ENCODE measurements at places on chromosomes 16 and 17. TPM values are rescaled to one million over a fixed set of nuclear protein-coding genes. Genes with fewer than 3 reads are reported as not detected.

DNA sequence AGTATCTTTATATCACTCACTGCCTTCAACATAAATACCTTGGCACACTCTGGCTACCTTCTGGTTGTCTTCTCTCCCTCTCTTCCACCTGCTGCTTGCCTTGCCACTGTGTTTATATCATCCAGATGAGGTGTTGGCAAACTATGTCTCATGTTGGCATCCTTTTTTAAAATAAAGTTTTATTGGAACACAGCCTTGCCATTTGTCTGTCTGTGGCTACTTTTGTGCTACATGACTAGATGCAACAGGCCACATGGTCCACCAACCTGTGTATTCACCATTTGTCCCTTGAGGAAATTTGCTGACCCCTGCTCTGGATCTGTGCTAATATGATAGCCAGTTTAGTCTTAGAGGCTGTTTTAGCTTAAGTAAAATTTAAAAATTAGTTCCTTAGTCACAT is 36.8 kb downstream of the NSRP1 start:
- no peak for DNase-seq
- H3K27me3 ChIP-seq: no peaks in the 10 kb centered on the region
- no peak overlapping the region for H3K27ac ChIP-seq
- H3K36me3 ChIP-seq: no peaks in the 10 kb centered on the region
- H3K4me1 ChIP-seq: no peaks in the 10 kb centered on the region
- no peak overlapping the region for H3K4me3 ChIP-seq

- H3K36me3 ChIP-seq: no peaks in the 10 kb centered on the region
- no peaks in the 10 kb centered on the region for H3K4me1 ChIP-seq
- no peak overlapping the region for H3K27ac ChIP-seq
- DNase-seq: no peak
- no peaks in the 10 kb centered on the region for H3K27me3 ChIP-seq
Observed at GRCh38 chr17:73586275-73586832, 57.9 kb downstream of the SDK2 start.

DNA sequence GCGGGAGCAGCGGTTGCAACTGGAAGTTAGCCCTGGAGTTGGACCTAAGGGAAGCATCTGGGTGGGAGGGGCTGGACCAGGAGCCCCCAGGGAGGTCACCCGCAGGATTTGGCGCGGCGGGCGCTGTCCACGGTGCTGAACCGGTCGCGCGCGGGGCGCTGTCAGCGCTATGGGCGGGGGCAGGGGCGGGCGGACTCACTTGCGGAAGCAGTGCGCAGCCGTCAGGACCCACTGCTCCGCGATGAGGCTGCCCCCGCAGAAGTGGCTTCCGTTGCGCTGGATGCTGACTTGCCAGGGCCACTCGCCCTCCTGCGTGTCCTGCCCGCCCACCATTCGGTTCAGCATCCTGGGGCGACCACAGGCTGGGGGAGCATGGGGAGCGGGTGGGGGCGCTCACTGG is 4.5 kb downstream of the PRSS27 start:
- H3K36me3 ChIP-seq: no peaks in the 10 kb centered on the region
- peak overlapping the region; percentile 38 for H3K4me3 ChIP-seq
- H3K4me1 ChIP-seq: peaks cover 6% of the 10 kb centered on the region
- H3K27ac ChIP-seq: no peak overlapping the region
- H3K27me3 ChIP-seq: no peaks in the 10 kb centered on the region

GRCh38 chr16:6853565-6853964 is 479.1 kb upstream of the RBFOX1 start:
- no peaks in the 10 kb centered on the region for H3K27me3 ChIP-seq
- no peak overlapping the region for H3K27ac ChIP-seq
- no peaks in the 10 kb centered on the region for H3K4me1 ChIP-seq
- no peak overlapping the region for H3K4me3 ChIP-seq
- no peak for DNase-seq

DNA sequence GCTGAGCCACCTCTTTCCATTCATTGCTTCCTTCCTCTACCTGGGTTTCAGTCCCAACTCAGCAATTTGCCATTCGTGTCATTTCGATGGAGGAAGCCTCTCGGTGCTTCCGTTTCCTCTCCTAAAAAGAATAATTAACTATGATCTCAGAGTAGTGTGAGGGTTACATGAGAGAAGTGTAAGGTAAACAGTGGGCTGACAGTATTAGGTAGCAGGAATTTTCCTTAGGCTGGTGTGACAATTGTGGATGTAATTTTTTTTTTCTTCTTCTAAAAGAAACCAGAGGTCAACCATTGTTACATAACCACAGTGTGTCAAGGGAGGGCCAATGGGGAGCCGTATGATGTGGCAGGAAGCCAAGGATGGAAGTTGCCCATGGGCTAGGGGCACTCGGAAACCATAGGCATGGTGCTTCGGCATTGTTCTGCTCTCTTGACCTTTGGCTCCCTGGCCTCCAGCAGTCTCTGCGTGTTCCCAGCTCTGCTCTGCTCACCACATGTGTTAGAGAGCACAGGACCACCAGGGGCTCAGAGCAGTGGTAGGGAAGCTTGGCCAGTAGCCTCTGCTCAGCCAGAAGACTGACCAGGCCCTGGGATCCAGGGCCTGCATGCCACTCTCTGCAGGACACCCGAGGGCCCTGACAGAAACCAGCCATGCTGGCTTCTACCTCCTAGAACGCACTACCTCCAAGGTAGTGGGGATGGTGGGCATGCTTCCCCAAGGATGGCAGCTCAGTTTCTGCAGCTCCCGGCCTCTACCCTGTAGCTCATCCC is 2.0 kb upstream of the TOP2A start:
- no peaks in the 10 kb centered on the region for H3K27me3 ChIP-seq
- H3K27ac ChIP-seq: no peak overlapping the region
- no peaks in the 10 kb centered on the region for H3K36me3 ChIP-seq

DNA sequence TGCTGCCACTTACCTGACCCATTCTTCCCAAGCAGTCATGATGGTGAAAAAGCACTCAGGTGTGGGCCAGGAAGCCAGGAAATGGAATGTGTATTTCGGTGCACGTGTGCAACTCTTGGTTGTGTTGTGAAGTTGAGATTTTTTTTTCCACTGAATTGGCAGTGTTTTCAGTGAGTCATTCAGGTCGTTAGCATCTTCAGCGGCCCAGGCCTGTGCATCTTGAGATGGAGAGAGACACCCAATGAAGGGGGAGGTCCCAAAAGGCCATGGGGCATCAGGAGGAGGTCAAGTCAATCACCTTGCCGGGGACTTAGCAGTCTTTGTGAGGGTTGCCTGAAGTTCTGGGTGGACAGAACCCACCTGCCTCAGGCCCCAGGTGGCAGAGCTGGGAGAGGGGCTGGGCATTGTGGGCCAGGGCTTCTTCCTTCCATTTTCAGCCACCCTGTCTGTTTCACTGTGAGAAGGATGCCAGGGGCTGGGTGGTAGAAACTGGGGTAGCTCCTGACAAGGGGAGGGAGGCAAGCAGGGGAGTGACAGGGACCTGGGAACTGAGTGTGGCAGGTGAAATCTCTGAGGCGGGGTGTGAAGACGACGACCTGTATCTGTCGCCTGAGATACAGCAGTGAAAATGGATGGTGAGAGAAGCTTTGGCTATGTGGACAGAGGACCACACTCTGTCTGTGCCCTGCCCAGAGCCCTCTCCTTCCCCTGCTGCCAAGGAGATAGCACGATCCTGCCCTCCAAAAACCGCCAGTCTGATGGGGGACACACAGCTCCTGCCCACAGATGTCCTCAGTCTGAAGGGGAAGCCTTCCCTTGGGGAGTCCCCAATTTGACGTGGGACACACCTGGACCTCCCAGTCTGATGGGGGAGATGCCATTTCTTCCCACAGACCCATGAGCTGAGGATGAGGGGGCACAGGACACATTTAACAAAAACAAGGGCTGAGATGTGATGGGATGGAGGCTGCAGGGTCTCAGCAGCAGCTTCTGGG is 11.9 kb downstream of the TBKBP1 start:
- no peak overlapping the region for H3K27ac ChIP-seq
- H3K4me3 ChIP-seq: no peak overlapping the region
- no peaks in the 10 kb centered on the region for H3K4me1 ChIP-seq
- H3K27me3 ChIP-seq: no peaks in the 10 kb centered on the region
- DNase-seq: no peak
- peaks cover 5% of the 10 kb centered on the region for H3K36me3 ChIP-seq

DNA sequence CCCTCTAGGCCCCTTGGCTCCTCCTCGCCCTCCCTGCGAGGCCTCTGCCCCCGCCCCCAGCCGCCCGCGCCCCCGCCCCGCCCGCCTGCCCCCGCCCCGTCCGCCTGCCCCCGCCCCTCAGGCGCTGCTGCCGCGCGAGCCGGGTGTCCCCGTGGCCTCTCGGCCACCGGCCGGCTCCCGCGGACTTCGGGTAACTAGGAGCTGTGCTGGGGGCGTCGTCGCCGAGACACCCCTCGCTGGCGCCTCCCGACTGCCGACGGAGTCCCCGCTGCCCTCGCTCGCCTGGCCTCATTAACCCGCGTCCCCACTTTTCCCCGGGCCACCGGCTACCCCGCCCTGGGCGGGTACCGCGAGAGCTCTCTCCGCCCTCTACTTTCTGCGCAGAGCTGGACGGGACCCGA is at the start of gene TLCD1:
TLCD1 (minus strand) TSS at position 8 of the 401 bp plus-strand sequence. CDS start 136 bp downstream, outside the sequence.
- H3K27ac ChIP-seq: peak within 1 kb of the TSS; percentile 99
- H3K4me1 ChIP-seq: peaks cover 12% of the 10 kb centered on the region
- no peaks in the 10 kb centered on the region for H3K36me3 ChIP-seq
- peak within 1 kb of the TSS; percentile 74 for H3K4me3 ChIP-seq
- DNase-seq: no peak
- H3K27me3 ChIP-seq: no peaks in the 10 kb centered on the region

DNA sequence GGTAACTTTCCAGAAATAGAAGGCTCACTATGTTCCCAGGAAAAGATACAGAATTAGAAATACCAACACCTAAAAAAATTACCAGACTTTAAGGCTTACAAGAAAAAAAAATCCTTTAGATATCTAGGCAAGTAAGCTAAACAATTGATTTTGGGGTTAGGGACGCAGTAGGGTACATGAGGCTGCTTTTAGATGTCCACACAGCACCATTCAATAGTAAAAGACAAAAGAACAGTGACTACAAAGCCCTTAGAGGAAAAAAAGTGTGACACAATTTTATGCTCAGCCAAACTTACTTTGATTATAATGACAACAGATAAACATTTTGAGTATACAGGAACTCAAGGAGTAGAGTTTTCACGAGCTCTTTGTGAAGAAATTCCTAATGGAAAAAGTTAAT is 29.9 kb downstream of the METTL16 start:
- H3K36me3 ChIP-seq: no peaks in the 10 kb centered on the region
- no peak overlapping the region for H3K4me3 ChIP-seq
- DNase-seq: no peak
- H3K4me1 ChIP-seq: no peaks in the 10 kb centered on the region

DNA sequence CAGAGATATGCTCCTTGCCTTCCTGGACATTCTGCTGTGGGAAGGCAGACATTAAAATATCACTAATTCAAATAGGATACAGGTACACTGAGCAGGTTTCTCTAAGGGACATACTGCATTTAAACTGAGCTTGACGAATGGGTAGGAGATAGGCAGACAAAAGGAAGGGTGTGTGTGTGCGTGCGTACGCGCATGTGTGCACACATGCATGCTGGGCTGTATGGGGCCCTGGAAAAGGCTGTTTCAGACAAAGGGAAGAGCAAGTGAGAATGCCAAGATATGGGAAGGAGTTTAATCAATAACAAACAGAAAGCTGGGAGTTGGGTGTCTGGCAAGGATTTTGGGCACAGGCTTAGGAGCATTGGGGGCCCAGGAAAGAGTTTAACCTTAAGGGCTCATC is 196.2 kb downstream of the PRKCA start:
- no peaks in the 10 kb centered on the region for H3K4me1 ChIP-seq
- no peak overlapping the region for H3K27ac ChIP-seq
- no peak for DNase-seq
- H3K4me3 ChIP-seq: no peak overlapping the region
- no peaks in the 10 kb centered on the region for H3K36me3 ChIP-seq

- H3K27ac ChIP-seq: no peak overlapping the region
- no peaks in the 10 kb centered on the region for H3K27me3 ChIP-seq
- DNase-seq: no peak
- H3K4me3 ChIP-seq: no peak overlapping the region
Observed at GRCh38 chr17:1720856-1721386, 3.6 kb upstream of the WDR81 start.

GRCh38 chr17:78979780-78980623 is at the start of gene LGALS3BP:
Gene LGALS3BP, minus strand, starts transcription at chr17:78979923. Its CDS starts 2,732 bp downstream, at chr17:78977191.
- peak within 1 kb of the TSS; percentile 85 for H3K27ac ChIP-seq
- H3K27me3 ChIP-seq: no peaks in the 10 kb centered on the region
- H3K4me1 ChIP-seq: peaks cover 29% of the 10 kb centered on the region
- DNase-seq: no peak

DNA sequence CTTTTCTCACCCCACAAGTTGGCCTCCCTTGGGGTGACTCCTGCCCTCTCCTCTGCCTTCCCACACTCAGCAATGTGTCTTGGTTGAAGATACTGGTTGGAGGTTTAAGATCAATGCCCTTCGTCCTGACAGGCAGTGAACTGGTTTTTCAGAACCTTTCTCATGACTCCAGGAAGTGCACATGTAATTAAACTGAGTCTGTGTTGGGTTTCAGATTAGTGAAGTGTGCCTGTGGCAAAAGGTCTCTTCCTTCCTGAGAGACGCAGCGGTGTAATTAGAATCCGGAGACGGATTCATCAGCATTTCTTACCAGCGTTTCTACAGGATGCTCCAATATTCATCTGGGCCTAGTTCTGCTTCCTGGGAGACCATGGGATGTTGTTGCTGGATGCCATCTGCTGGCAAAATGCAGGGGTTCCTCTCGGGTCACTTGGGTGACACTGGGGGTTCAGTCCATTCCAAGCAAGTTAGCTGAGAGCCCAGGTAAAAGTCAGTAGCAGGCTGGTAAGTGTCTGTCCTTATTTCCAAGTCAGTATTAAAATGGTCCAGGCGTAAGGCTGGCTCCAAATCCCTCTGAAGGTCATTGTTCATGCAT is 233.3 kb downstream of the XYLT1 start:
- no peaks in the 10 kb centered on the region for H3K27me3 ChIP-seq
- H3K36me3 ChIP-seq: no peaks in the 10 kb centered on the region
- no peaks in the 10 kb centered on the region for H3K4me1 ChIP-seq
- no peak overlapping the region for H3K27ac ChIP-seq

GRCh38 chr16:49330562-49331201 is 42.9 kb upstream of the C16orf78 start:
- DNase-seq: no peak
- H3K27ac ChIP-seq: no peak overlapping the region
- no peaks in the 10 kb centered on the region for H3K27me3 ChIP-seq
- no peak overlapping the region for H3K4me3 ChIP-seq
- no peaks in the 10 kb centered on the region for H3K4me1 ChIP-seq

- no peak overlapping the region for H3K4me3 ChIP-seq
- no peak for DNase-seq
- no peaks in the 10 kb centered on the region for H3K27me3 ChIP-seq
Observed at GRCh38 chr17:9200699-9201359, 179.5 kb downstream of the NTN1 start.

GRCh38 chr16:57773655-57774295 is 28.5 kb downstream of the KIFC3 start:
- H3K36me3 ChIP-seq: no peaks in the 10 kb centered on the region
- no peaks in the 10 kb centered on the region for H3K27me3 ChIP-seq
- no peak overlapping the region for H3K4me3 ChIP-seq
- H3K27ac ChIP-seq: no peak overlapping the region
- DNase-seq: no peak
- H3K4me1 ChIP-seq: no peaks in the 10 kb centered on the region

PIPOX gene
- 3.0 TPM for total RNA-seq

SLC5A10 gene
- total RNA-seq: 0.29 TPM

KRTAP4-9 gene
- total RNA-seq: not detected

CASKIN2 gene
- 14.6 TPM for total RNA-seq

FAM117A gene
- 11.6 TPM for total RNA-seq

MYO15B gene
- total RNA-seq: 121 TPM

SLFN12 gene
- 11.5 TPM for total RNA-seq

SYNGR3 gene
- 0.44 TPM for total RNA-seq

EFNB3 gene
- 3.3 TPM for total RNA-seq

SCN4A gene
- 10.2 TPM for total RNA-seq
